ENCODE measurements at places on chromosomes 4 and X.

GRCh38 chr4:23355258-23355657 is 534.6 kb downstream of the PPARGC1A start:
- no peak for DNase-seq

GRCh38 chr4:21090094-21090666 is 389.9 kb downstream of the PACRGL start:
- no peak for DNase-seq

- DNase-seq = no peak
Measured at GRCh38 chrX:118499295-118499694, 3.7 kb downstream of the DOCK11 start.

- DNase-seq = no peak
Measured at GRCh38 chrX:149762696-149763614, 10.9 kb upstream of the HSFX1 start.

- DNase-seq = no peak
Measured at GRCh38 chr4:3527101-3527913, 4.9 kb downstream of the LRPAP1 start.

DNA sequence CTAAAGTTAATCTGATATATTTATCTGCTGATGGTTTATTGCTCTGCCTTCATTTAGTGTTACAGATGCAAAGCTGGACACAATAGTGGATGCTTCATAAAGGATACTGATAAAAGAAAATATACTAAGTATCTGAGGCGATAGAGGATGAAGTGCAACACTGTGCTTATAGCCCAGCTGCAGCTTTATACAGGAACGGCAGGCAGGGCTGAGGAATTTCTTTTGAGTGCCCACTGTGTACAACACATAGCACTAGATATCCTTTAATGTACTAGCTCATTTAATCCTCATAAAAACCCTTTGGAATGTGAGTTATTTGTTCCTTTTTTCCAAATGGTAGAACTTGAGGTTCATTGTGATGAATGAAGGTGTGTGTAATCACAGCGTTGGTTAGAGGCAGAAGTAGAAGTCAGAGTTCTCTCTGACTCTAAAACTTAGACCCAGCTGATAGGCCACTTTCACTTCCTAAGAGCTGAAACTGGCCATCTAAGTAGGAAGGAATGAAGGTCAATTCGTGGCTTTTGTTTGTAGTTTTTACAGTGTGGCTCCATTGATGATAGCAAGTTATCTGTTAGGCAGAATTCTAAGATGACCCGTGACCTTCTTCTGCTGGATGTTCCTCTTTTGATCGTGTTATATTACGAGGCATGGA is 138.0 kb downstream of the VEGFC start:
- no peak for DNase-seq

GRCh38 chr4:144699565-144699964 is 53.6 kb downstream of the HHIP start:
- no peak for DNase-seq

DNA sequence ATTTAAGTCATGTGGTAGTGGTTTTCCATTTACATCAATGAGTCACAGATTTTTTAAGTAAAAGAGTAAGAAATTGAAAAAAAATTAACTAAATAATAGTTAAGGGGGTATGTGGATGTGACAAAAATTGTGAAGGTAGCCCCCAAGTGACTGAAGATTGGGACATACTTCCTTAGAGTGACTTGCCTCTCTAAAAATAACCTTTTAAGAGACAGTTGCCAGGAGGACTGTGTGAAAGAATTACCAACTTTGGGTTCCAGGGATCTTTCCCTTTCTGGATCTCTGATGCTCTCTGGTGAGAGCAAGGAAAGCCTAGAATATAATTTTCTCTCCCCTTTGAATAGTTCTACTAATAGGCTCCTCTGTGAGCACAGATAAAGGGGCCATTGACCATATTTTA is 42.7 kb downstream of the NHSL2 start:
- no peak for DNase-seq

DNA sequence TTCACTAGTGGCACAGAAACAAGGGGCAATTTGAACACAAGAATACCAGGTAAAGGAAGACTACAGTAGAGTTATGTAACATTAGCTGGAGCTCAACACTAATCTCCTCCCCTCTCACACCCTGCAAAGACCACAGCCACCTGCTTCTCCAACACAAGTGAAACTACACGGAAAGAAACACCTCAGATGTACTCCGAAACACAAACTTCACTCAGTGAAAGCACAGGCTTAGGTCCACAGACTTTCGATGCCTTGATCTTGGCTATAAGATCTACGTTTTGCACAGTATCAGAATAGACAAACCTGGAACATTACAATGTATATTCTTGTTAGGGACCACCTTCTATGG is 7.6 kb downstream of the ACSL1 start:
- DNase-seq = no peak

DNA sequence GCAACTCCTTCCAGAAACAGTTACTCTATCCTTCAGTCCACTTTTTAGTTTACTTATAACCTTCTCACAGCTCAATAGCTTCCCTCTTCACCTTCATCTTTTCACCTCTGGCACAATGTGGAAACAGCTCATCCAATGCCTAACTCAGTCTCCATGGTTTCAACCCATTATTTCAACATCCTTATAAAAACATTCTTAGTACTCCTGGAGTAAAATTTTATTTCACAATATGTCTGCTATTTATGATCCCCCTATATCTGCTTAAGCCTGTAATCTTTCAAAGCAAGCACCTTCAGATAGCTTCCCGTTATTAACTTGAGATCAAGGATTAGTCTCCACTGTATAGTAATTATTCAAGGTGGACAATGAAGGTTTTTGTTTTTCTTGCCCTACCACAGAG is 156.3 kb downstream of the GASK1B start:
- no peak for DNase-seq

DNA sequence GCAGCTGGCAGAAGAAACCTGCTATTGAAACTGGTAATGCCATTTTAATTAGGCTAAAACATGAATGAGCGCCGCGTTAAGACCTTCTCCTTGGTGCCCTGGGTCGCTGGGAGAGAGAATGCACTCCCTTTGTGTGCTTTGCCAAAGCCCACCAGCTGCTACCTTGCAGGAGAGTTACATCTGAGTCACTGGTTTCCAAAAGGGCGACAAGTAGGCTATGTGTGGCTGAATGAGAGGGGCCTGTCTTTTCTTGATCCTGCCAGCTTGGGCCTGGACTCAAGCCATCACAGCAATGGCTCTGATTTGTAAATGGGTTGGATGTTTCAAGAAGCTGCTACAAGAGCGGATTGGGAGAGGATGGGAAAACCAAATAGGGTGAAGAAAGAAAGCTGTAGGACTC is 81.5 kb downstream of the NHS start:
- DNase-seq = no peak

- peak; percentile 17 for DNase-seq
Measured at GRCh38 chrX:54808109-54808604, 612 bp downstream of the MAGED2 start.

- no peak for DNase-seq
Measured at GRCh38 chr4:5051278-5052203, at the start of gene STK32B. Gene STK32B (plus strand): TSS chr4:5051480.

GRCh38 chr4:76206222-76206942 is 7.2 kb downstream of the SCARB2 start:
- no peak for DNase-seq

DNA sequence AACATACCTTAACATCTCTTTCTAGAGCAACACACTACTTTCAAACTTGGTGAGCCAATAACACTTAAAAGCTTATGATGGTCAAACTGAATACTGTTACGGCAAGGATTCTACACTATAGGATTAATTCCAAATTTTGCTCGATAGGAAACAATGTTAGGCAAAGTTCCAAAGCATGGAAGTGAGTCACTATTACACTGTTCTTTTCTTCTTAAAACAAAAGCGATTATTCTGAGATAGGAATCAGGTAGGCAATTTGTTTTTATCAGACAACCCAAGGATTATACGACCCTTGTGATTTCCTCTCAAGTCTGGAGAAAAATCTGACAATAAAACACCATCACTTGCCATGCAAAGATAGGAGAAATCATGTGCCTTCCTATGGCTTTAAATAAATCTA is 81.5 kb downstream of the HUWE1 start:
- no peak for DNase-seq

DNA sequence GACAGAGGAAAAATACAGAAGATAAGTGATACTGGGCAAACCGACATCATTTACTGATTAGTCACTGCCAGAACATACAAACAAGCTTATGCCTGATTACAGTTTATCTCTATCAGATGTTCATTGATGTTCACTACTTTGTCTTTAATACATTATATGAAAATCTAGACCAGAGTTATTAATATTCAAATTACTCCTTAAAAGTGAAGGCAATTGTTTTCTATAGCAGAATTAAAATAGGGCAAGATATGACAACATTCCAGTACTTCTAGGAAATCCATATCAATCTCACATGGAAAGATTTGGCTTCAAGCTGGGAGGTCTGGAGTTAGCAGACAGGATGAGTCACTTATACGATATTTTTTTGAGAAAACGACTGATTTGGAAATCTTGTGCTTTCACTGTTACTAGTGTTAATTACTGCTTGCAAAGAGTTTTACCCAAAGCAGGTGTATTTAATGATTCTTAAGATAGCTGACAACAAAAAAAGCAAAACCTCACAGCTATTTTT is 31.8 kb downstream of the HPGD start:
- no peak for DNase-seq

- DNase-seq = no peak
Measured at GRCh38 chrX:137930533-137930932, 364.6 kb downstream of the ZIC3 start.

GRCh38 chr4:180197471-180197870 is 2045.7 kb upstream of the TENM3 start:
- DNase-seq = no peak

GRCh38 chr4:63349674-63350025 is 1059.6 kb downstream of the TECRL start:
- DNase-seq = no peak

GRCh38 chr4:15925830-15926229 is 12.7 kb downstream of the FGFBP1 start:
- DNase-seq = no peak

DNA sequence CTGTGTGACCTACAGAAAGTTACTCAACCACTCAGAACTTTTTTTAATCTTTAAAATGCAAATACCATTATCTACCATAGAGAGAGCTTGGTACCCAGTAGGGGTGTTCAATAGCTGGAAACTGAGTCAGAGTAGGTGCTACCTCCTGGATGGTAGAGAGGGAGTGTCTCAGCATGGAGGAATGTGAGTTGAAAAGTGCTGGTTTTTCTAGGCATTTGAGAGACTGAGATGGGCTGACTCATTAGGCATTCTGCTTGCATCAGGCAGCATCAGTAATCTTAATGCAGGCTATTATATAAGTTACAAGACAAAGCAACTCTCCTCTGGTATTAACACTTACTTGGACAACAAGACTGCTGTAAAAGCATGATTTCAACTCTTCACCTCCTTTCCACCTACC is 70.9 kb upstream of the ARHGEF9 start:
- no peak for DNase-seq

GRCh38 chr4:172736046-172736445 is 432.6 kb upstream of the GALNT7 start:
- DNase-seq = no peak

DNA sequence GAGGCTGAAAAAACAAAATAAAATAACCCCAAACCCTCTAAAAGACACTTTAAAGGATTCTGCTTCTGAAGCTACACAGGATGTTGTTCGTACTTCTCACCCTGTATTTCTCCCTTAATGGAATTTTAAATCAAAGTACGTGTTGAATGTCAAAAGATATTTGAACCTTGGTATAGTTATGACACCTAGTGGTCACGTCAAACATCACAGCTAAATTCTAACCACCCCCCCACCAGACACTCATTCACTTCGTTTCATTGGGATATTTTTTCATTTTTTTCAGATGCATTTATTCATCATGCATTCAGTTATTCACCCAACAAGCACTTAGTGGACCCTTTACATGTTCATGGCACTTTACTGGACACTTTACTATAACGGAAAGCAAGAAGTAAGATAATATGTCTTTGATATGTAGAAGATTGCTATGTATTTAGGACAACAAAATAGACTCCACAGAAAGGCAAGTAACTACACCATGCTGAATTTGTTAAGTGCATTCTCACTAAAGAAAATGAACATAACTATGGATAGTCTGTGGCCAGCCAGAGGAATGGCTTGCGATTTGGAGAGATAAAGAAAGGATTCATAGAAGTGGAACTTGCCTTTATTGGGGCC is 62.5 kb upstream of the GPR174 start:
- no peak for DNase-seq

- DNase-seq = no peak
Measured at GRCh38 chr4:129971419-129971818, 875.5 kb downstream of the C4orf33 start.
